Natural killer cell (primary cell): ENCODE measurements at places on chromosomes 2 and 18. TPM values are rescaled to one million over a fixed set of nuclear protein-coding genes. Genes with fewer than 3 reads are reported as not detected.

DNA sequence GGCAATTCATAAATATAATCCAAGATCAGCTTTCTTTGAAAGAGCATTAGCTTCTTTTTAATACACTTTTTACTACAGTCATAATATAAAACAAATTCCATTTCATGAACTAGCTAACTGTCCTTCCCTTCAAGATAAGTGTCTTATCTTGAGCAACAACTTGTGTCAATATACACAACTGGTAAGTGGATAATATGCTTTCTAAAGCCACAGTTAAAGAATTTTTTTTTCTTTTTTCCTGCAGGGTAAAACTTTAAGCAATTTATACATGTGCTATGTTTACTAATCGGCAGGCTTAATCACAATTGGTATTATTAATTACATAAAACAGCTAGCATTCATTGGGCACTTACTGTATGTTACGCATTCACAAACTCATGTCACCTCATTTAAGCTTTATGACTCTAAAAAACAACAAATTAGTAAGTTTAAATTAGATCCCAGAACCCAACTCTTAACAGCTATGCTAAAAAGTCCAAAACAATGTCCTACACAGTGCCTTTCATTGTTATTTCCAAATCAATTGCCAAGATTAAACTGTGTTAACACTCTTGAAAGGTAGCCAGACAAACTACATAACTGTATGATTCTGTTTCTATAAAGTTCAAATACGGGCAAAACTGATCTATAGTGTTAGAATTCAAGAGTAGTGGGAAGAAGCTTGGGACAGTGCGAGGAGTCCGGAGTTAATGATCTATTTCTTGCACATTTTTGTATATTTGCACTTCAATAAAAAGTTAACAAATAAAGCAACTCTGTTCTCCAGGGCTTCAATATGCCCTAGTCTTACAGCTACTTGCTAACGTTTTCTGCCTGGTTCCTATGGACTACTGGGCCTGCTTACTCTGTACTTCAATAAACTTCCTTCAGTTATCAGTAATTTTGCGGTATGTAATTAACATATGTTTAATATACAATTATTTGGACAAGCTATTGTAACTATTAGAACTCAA, 6.0 kb downstream of the TXNL1 start:
- no peaks in the 10 kb centered on the region for H3K4me1 ChIP-seq
- no peak for DNase-seq
- no peaks in the 10 kb centered on the region for H3K27me3 ChIP-seq
- H3K27ac ChIP-seq: no peak overlapping the region

GRCh38 chr2:45818591-45818990, 167.1 kb downstream of the PRKCE start:
- H3K27me3 ChIP-seq: no peaks in the 10 kb centered on the region
- H3K4me1 ChIP-seq: no peaks in the 10 kb centered on the region
- H3K4me3 ChIP-seq: no peak overlapping the region
- no peak overlapping the region for H3K27ac ChIP-seq
- H3K36me3 ChIP-seq: no peaks in the 10 kb centered on the region
- DNase-seq: no peak

DNA sequence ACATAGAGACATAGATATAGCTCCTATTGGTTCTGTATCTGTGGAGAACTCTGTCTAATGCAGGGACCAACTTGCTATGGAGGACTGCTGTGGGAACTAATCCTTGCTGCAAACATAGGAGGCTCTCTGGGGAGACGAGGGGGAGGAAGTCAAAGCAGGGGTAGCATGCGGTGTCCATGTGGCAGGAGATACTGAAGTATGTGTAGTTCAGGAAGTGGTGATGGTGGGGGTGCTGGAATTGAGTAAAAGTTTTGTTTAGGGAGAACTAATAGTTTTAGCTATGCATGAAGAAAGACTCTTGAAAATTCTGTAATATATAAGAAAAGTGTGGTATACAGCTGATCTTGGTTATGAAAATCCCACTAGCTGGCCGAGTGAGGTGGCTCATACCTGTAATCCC, 62.0 kb downstream of the ANKRD44 start:
- H3K4me3 ChIP-seq: no peak overlapping the region
- no peaks in the 10 kb centered on the region for H3K27me3 ChIP-seq
- peak overlapping the region; percentile 45 for H3K27ac ChIP-seq
- H3K36me3 ChIP-seq: peaks cover 4% of the 10 kb centered on the region

GRCh38 chr2:220243571-220243970, 616.1 kb downstream of the SLC4A3 start:
- DNase-seq: no peak
- H3K27ac ChIP-seq: no peak overlapping the region
- H3K4me1 ChIP-seq: no peaks in the 10 kb centered on the region
- no peak overlapping the region for H3K4me3 ChIP-seq

DNA sequence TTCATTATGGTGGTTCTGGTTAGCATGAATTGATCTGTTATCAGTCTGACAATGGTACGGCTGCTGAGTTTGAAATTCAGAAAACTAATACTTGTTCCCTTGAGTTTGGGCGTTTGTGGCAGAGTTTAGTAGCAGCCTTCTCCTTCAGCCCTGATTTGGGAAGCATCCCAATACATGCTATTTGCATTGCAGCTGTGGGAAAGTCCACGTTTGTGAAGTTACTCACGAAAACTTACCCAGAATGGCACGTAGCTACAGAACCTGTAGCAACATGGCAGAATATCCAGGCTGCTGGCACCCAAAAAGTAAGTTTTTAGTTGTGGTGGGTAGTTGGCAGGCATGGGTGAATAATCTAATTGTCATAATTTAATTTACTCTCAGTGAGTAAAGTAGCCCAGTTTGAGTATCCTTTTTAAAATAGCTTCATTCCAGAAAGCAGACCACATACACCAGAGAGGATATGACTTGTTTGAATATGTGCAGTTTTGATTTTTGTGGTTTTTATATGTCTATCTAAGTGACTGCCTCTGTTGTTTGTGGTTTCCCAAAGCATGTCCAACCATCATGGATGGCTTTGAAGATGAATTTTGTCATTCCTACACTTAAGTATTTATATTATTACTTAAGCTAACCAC, 12.2 kb downstream of the DGUOK start:
- no peak for DNase-seq
- H3K36me3 ChIP-seq: peaks cover 26% of the 10 kb centered on the region
- no peak overlapping the region for H3K27ac ChIP-seq
- no peak overlapping the region for H3K4me3 ChIP-seq
- H3K27me3 ChIP-seq: no peaks in the 10 kb centered on the region

DNA sequence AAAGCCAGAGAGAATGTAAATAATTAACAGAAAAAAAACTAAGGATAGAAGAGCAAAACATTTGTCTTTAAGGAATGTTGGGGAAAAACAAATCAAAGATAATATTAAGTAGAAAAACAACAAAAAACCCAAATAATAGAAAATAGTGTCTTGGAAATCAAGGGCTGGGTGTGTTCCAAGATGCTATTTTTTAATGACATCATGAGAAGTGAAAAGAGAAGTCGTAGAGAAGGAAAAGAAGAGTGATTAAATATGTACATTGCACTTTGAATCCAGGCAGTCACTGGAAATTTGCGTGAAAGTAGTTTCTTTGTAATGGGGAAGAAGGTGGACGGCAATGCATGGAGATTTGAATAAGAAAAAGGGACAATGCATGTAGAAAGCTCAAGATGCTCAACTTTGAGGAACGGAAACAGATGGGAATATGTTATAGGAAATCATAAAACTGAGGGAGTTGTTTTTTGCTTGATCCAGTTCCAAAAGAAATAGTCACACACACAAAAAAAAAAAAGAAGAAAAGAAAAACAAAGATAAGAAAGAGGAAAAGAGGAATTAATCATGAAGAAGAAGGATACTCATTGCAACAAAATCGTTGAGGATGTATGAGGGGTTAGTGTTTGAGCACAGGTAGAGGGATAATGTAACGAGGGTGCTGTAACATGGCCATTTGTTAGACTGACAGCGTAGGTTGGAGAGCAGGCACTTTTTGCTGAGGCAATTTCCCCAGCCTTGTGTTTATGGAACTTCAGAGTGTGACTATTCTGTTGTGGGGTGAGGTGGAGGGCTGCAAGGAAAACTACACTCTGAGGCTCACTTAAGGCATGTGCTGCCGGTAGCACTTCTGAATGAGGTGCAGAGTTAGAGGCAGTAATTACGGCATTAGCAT, 184.1 kb downstream of the CALCRL start:
- H3K27ac ChIP-seq: no peak overlapping the region
- H3K4me1 ChIP-seq: no peaks in the 10 kb centered on the region
- no peak overlapping the region for H3K4me3 ChIP-seq
- no peak for DNase-seq
- H3K36me3 ChIP-seq: no peaks in the 10 kb centered on the region

GRCh38 chr2:145572238-145572637, 1052.3 kb upstream of the ZEB2 start:
- no peak overlapping the region for H3K27ac ChIP-seq
- H3K4me1 ChIP-seq: no peaks in the 10 kb centered on the region
- no peaks in the 10 kb centered on the region for H3K36me3 ChIP-seq
- no peak overlapping the region for H3K4me3 ChIP-seq
- no peaks in the 10 kb centered on the region for H3K27me3 ChIP-seq

DNA sequence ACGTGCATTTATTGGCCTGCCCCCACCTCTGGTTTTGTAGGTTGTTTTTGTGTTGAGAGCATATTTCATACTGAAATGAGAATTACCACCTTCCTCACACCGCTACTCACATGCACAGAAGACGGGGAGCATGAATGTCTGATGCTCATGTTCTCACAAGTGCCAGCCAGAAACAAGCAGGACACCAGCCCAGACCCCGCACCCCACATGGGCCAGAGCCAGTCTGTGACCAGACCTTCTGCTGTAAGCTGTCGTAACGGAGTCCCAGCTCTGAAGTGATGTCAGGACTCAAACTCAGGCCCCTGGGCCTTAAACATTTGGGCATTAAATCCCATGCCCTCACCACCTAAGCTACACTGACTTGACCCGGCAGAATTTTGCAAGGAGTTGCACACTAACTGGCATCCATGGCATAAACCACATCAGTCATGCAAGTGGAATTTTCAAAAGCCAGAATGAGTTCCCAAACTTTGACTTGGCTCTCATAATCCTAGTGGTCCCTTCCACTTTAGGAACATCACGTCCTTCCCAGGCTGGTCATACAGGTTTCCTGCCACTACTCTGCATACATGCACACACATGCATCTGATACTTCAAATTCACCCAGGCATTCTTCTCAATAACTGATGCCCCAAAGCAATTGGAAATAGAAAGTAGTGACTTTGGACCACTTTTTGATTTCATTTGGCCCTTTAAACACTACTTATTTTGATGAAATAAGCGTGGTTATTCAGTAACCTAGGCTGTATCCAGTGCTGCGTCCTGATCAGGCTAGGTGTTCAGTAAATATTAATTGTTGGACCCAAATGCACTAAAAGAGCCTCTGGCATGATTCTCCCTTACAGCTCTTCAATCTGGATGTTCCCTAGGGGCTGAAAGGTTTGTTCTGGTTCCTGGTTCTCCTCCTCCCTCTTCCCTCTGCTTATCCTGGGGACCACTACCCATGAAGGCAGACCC, 223.1 kb upstream of the ID2 start:
- H3K4me3 ChIP-seq: no peak overlapping the region
- H3K27me3 ChIP-seq: no peaks in the 10 kb centered on the region
- peaks cover 6% of the 10 kb centered on the region for H3K36me3 ChIP-seq
- H3K4me1 ChIP-seq: peaks cover 69% of the 10 kb centered on the region
- no peak for DNase-seq

TXNDC2 gene
- total RNA-seq: not detected

GRCh38 chr2:72024451-72025175, 123.0 kb downstream of the CYP26B1 start:
- no peak overlapping the region for H3K4me3 ChIP-seq
- no peaks in the 10 kb centered on the region for H3K36me3 ChIP-seq
- H3K4me1 ChIP-seq: no peaks in the 10 kb centered on the region
- no peak for DNase-seq
- no peak overlapping the region for H3K27ac ChIP-seq
- H3K27me3 ChIP-seq: no peaks in the 10 kb centered on the region

DNA sequence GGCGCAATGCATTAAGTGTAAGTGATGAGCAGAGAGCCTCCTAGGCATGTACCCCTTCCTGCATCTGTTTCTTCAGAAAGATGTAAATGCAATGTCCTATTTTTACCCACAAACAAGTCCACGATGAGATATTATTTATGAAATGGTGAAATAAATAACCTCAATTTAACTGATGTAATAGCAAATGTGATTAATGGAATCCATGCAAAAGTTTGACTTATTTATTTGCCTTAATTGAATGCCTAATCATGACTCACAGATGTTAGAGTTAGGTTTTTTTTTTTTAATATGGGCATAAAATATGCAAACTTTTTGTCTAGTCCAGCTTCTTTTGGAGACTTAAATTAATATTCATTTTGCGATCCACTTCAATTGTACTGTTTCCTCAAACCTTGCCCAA, 67.7 kb upstream of the ITGA4 start:
- H3K4me1 ChIP-seq: peaks cover 5% of the 10 kb centered on the region
- H3K27me3 ChIP-seq: no peaks in the 10 kb centered on the region
- no peak overlapping the region for H3K4me3 ChIP-seq
- H3K36me3 ChIP-seq: no peaks in the 10 kb centered on the region

DNA sequence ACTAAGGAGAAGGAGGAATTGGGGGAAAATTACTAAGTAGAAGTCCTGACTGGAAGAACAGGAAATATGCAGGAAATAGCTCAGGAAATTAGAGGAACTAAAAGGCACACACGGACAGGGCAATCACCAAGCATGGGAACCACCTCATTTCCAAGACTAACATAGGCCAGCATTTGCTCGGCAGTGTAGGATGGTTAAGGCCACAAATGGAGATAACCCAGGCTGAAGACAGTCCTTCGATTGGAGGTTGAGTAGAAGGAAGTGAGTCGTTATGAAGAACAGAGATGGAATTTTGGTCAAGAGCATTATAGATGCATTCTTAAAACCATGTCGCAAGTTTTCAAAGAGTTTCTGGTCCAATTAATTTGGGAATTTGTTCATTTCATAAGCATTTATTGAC, 401.4 kb downstream of the ALK start:
- no peak overlapping the region for H3K27ac ChIP-seq
- no peak overlapping the region for H3K4me3 ChIP-seq
- H3K4me1 ChIP-seq: no peaks in the 10 kb centered on the region
- H3K27me3 ChIP-seq: no peaks in the 10 kb centered on the region
- no peaks in the 10 kb centered on the region for H3K36me3 ChIP-seq

RUFY4 gene
- 0.82 TPM for total RNA-seq

HSPE1 gene
- total RNA-seq: 70.7 TPM

GRCh38 chr18:2590303-2590702, 18.9 kb downstream of the NDC80 start:
- H3K4me3 ChIP-seq: peak overlapping the region; percentile 26
- H3K27ac ChIP-seq: peak overlapping the region; percentile 88
- peaks cover 3% of the 10 kb centered on the region for H3K4me1 ChIP-seq
- no peaks in the 10 kb centered on the region for H3K27me3 ChIP-seq
- H3K36me3 ChIP-seq: no peaks in the 10 kb centered on the region

DNA sequence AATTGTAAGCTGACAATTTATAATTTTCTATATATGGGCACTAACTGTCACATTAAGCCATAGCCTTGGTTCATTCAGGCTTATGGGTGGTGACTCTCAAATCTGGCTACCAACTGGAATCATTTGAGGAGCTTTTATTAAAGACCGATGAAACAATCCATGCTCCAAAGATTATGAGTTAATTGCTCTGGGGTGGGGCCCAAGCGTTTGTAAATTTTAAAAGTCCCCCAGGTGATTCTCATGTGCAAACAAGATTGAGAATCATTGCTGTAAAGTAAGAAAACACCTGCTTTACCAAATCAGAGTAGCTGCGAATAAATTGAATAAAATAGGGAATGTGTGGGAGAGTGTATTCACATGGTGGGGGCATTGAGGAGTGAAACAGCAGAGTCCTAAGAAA, 76.1 kb upstream of the RAB27B start:
- no peak overlapping the region for H3K4me3 ChIP-seq
- H3K27ac ChIP-seq: no peak overlapping the region
- no peaks in the 10 kb centered on the region for H3K36me3 ChIP-seq
- H3K27me3 ChIP-seq: no peaks in the 10 kb centered on the region
- no peaks in the 10 kb centered on the region for H3K4me1 ChIP-seq
- no peak for DNase-seq

SPDYA gene
- total RNA-seq: 8.1 TPM
